Stimulated activated CD8-positive, alpha-beta memory T cell treated with anti-CD3 and anti-CD28 coated beads, Interleukin-4, amount 100 ng/mL, for 1 hour (primary cell): ENCODE measurements at places on chromosomes 7 and 10.

DNA sequence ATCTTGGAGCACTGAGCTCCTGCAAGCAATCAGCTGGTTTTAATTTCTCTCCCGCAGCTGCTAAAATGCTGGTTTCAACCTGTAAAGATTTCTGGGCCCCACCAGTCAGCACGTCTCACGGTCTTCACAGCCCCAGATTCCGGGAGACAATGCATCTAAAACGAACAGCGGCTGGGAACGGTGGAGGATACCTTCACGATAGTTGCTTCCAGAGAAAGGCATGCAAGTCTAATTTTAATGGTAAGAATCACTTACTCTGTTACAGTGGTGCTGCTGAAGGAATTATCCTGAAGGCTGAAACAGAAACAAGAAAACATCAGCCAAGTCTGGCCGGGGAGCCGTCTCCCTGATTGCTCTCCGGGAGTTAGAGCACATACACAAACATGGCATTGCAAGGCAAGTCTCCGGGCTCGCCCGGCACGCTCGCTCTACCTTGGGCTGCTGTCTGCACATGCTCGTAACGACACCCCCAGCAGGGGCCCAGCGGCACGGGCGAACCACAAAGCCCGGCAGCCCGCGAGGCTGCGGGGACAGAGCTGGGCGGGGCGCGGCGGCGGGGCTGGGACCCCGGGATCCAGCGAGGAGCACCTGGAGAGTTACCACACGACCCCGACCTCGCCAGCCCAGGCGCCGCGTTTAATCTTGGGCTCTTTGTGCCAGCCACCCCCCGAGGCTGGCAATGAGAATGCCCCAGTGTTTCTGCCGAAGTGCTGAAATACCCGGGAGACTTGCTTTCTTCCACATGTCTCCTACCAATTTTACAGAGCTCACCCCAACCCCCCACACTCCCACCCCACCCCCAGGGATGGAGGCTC, at the start of gene FAM13C:
Gene FAM13C (minus strand): TSS at position 406 of the 815 bp plus-strand sequence. CDS start 89 bp downstream, at position 317.
- no peak for DNase-seq

- no peak for DNase-seq
Observed at GRCh38 chr7:106071999-106072714, 40.0 kb downstream of the SYPL1 start.

DNA sequence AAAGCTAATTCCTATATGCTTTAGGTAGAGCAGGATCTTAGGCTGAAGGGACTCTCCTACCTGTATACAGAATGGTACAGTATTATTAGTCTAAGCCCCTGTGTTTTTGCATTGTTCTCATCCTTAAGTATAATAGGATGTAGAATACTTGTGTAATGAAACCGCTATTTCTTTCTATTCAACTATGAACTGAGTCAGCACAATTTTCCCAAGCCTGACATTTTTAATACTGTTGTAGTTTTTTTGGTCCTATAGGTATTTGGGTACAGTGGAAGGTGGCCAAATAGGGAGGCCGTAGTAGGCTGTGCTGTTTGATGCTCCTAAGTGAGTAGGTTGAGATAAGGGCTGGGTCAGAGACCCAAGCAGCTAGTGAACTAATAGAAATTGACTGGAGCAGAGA, 205.1 kb downstream of the MACC1 start:
- no peak for DNase-seq

GRCh38 chr10:52031771-52032170, 282.3 kb upstream of the DKK1 start:
- DNase-seq: no peak

DNA sequence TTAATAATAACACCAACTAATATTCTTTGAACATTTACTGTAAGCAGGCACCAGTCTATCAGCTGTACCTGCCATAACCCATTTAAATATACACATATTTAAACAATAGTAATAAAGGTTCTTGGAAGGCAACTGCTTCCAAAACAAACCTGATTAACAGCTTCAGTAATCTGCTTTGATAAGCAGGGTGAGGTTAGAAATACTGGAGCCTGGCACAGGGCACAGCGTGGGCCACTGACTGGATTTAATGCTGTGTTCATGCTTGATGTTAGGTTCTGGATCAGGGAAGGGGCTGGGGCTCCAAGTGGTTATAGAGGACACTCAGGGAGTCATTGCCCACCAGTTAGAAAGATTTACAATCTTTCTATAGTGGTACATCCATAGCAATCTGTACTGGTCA, 10.9 kb upstream of the C10orf120 start:
- no peak for DNase-seq

DNA sequence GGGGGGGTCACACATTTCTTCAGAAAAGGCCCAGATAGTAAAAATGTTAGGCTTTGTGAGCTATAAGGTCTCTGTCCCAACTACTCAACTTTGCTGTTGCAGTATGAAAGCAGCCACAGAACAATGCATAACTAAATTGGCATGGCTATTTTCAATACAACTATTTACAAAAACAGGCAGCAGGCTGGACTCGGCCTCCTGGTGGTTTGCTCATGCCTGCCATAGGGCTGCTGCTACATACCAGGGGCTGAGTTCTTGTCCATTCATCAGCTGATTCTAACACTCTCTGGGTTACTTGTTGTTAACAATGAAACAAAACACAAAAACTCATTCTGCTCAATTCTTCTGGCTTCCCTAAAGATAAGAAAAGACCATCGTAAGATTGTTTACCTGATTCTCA, 109.4 kb upstream of the ADAM12 start:
- DNase-seq: no peak

GRCh38 chr10:88315755-88316154, 267.4 kb downstream of the RNLS start:
- no peak for DNase-seq

DNA sequence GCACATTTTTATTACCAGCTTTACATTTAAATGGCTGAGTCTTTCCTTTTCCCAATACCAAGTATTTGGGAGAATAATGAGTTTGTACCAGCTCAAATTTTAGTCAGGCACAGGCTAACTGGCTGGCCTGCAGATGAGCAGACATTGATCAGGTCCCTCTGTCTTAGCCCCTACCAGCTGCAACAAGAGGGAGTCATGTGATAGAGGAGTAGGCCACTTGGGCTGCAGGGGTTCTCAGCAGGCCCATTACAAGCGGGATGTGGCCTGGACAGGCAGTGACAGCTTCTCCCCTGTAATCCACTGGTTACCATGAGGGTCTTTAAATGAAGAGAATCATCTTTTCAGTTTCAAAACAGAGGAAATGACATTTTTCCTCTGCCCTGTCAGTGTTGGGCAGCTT, 283.6 kb downstream of the SUGCT start:
- no peak for DNase-seq

- no peak for DNase-seq
Observed at GRCh38 chr10:115295213-115295805, 202.1 kb downstream of the ATRNL1 start.

- no peak for DNase-seq
Observed at GRCh38 chr10:48554246-48554645, 50.6 kb downstream of the ARHGAP22 start.

GRCh38 chr10:127259347-127259746, 63.0 kb upstream of the INSYN2A start:
- DNase-seq: no peak

- no peak for DNase-seq
Observed at GRCh38 chr7:36961097-36961496, 236.8 kb upstream of the AOAH start.

DNA sequence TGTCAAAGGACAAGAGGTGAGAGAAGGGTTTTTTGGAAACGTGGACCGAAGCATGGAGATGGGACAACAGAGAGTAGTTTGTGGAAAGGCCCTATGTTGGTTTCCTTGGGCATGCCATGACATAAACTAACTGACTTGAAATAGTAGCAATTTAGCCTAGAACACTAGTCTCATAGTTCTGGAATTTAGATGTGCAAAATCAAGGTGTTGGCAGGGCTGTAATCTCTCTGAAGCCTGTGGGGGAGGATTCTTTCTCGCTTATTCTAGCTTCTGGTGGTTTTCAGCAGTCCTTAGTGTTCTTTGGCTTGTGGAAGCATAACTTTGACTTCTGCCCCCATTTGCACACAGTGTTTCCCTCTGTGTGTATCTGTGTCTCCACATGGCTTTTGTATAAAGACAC, 283.4 kb downstream of the GFRA1 start:
- no peak for DNase-seq

DNA sequence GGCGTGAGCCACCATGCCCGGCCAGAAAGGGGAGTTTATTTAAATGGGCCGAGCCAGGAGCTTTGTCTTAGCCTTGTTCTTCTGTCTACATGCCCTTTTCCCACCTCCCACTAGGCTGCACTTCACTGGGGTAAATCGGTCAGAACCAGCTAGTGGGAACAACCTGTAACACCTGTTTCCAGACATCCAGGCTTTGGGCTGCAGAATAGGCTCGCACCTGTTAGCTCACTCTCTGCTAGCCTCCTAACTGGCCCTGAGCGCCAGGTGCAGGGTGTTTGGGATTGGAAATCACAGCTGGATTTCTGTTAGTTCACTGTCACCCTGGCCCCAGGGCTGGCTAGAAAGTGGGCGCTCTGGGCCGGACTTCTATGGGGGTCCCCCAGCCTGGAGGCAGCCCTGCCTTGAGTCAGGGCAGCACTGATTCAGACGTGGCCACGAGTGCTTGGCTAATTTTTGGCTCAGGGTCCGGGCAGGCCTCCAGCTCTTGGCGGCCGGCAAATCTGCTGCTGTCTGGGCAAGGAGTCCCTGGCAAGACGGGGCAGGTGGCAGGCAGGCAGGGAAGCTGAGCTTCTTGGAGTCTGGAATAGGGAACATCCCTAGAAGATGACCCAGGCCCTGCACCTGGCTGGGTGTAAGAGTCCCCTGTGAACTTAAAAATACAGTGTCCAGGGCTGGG, 48.6 kb downstream of the GTF2IRD1 start:
- no peak for DNase-seq
